T-helper 9 cell (primary cell): ENCODE measurements at places on chromosomes 7 and 10.

- DNase-seq, result no peak
These were observed 279.9 kb upstream of the NEBL start for GRCh38 chr10:21176934-21177480.

DNA sequence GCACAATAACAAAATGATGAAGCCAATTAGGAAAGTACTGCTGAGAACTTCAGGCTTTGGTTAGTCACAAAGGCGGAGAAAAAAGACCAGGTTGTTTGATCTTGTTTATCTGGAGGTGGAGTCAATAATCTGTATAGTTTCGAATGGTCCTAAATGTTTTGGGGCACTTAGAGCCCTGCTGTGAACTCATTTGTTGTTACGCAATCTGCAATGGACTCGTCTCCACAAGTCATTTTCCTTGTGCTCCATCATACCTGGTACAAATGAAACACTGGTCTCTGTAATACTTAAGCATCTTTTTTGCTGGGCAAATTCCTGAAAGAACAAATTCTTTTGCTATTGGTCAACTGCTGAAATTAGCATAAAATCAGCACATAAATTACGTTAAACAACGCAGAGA is 430.5 kb downstream of the GATA3 start:
- no peak for DNase-seq

- no peak for DNase-seq
These were observed 37.1 kb downstream of the SLC25A13 start for GRCh38 chr7:96284835-96285234.

GRCh38 chr10:127743205-127743604 is 6.2 kb downstream of the FOXI2 start:
- no peak for DNase-seq

DNA sequence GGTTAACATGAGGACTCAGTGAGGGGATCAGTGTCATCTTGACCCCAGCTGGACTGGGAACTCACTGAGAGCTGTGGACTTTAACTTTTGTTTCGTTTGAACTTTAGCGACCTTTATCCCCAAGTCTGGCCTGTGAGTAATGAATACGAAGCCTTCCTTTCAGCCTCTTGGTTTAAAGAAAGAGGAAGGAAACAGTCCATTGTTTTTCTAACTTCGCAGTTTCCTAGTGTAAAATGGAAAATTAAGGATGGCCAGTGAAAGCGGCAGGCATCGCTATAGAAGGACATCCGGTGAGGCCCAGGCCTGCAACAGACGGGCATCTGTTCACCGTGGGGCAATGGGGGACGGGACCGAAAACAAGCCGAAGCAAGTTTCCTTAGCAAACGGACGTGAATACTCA is 44.1 kb upstream of the ADO start:
- no peak for DNase-seq

DNA sequence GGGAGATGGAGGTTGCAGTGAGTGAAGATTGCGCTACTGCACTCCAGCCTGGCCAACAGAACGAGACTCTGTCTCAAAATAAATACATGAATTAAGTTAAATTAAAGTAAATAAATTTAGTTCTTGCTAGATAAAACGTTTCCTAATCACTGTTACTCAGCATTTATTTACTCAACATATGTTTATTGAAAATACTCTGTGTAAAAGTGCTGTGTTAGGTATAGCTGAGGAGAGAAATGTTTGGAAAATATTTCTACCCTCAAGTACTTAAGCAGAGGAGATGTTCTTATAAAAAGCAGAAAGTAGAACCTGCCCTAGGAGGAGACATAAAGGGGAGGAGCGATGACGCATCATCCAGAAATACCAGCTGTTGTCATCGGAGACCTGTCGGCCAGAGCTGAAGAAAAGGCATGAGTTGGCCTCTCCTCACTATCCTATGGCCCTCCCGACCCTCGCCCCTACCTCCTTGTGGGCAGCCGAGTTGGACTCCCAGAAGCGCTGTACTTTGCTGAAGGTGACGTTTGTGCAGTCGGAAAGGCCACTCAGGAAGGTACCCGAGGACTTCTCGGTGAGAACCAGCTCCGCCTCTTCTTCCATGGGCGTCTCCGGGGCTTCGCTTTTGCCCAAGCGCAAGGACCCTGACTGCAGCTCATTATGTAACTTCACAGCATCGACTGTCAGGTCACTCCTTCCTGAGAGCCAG is 1.1 kb downstream of the RRP12 start:
- DNase-seq, result no peak

DNA sequence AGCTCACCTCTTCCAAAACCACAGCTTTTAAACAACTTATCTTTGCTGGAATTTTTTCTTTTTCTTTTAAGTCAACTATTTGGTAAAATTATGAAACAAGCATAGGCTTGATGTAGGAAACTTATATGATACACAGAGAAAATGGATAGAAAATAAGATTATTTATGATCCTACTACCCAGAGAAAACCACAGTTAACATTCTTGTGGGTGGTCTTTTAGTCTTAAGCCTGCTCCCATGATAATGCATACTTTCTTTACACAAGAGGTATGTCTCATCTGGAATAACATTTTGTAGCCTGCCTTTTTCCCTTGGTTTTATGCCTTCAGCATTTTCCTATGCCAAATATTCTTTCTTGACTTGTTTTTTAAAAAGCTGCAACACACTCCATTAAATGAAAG is 21.4 kb downstream of the PLPP4 start:
- no peak for DNase-seq

DNA sequence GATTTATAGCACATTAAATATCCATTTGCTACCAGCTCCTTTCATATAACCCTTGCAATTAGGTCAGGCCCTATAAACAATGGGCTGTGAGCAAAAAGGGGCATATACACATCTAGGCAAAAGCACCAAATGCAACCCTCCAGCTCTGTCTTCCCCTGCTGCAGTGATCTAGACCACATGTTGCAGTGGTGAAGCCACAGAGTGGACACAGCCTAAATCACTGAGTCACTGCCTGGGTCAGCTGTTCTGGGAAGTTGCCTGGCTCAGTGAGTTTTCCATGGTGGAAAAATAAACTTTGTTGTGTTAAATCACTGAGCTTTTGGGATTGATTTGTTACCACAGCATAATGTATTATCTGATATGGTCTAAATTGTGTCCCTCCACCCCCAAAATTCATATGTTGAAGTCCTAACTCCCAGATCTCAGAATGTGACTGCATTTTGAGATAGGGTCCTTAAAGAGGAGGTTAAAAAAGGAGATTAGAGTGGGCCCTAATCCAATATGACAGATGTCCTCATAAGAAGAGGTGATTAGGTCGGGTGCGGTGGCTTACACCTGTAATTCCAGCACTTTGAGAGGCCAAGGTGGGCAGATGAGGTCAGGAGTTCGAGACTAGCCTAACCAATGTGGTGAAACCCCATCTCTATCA is 70.4 kb downstream of the ZFAND4 start:
- no peak for DNase-seq

- DNase-seq, result no peak
These were observed 243.6 kb downstream of the BICC1 start for GRCh38 chr10:58756130-58756719.

- DNase-seq, result peak; percentile 25
These were observed 112.5 kb downstream of the MAD1L1 start for GRCh38 chr7:2120251-2120660.

GRCh38 chr7:133290676-133291333 is 37.9 kb downstream of the EXOC4 start:
- DNase-seq, result no peak

- DNase-seq, result no peak
These were observed 71.4 kb upstream of the DYNC1I1 start for GRCh38 chr7:95700917-95701316.

GRCh38 chr7:84425702-84426259 is 231.2 kb upstream of the SEMA3A start:
- DNase-seq, result no peak

DNA sequence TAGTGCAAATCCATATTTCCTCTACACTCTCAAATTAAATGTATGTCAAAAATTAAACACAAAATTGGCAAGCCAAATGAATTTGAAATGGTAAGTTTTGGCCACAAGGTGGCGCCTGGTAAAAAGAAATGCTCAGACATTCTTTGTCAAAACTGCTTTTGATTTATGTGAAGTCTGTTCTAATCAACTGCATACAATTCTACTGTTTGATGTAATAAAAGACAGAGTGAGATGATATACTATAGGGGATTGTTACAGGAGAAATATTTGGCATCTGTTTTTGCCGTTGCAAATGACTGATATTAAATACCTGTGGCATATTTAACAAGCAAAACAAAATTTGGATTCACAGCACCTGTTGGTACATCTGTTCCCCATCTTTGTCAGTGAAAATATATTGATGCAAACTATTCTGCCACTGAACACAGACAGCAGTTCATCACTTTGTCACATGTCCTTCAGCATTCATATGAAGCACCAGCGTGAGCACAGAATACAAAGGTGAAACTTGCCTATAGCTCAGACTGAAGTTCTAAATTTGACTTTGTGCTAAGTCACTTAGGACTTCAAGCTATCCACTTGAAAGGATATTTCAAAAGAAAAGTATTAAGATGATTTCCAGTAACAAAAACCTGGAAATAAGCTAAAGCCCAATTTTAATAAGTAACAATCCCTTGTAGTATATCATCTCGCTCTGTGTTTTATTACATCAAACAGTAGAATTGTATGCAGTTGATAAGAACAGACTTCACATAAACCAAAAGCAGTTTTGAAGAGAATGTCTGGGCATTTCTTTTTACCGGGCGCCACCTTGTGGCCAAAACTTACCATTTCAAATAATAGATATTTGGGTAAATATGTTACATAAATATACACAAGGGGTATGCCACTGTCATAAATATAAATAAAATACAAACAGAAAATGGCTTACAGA is 10.2 kb upstream of the CH25H start:
- peak; percentile 58 for DNase-seq

DNA sequence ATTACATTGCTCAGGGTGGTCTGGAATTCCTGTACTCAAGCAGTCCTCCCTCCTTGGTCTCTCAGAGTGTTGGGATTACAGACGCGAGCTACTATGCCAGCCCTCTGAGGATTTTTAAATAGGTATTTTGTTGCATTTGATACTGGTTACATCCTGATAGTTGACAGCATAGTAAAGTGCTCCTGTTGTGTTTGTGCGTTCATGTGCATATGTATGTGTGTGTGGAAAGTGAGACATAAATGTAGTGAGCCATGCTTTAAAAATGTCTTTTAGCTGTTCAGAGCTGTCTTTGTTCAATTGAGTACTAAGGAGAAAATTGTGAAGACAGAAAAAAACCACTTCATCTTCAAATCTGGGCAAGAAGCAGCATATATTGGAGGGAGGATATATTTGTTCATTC is 27.8 kb downstream of the ZNRF2 start:
- DNase-seq, result no peak

GRCh38 chr10:24969841-24970281 is 17.5 kb upstream of the PRTFDC1 start:
- DNase-seq, result no peak

DNA sequence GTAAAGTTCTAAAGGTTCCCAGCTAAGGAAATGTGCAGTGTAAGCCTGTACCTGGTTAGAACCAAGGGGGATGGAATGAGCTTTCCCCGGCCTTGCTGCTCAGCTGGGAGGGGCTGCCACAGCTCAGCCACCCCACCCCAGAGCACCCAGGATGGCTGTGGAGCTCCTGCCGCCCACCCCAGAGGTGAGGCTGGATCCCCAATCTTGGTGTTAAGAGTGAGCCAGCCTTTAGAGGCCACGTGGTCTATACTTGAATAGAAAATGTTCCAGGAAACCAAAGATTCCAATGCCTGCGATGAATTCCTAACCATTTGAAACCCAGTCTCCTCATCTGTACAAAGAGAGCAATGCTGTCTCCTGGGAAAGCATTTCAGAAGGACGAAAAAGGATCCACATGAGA is 16.5 kb downstream of the DIP2C start:
- DNase-seq, result no peak

- no peak for DNase-seq
These were observed 120.6 kb downstream of the PRPF18 start for GRCh38 chr10:13707156-13707881.

DNA sequence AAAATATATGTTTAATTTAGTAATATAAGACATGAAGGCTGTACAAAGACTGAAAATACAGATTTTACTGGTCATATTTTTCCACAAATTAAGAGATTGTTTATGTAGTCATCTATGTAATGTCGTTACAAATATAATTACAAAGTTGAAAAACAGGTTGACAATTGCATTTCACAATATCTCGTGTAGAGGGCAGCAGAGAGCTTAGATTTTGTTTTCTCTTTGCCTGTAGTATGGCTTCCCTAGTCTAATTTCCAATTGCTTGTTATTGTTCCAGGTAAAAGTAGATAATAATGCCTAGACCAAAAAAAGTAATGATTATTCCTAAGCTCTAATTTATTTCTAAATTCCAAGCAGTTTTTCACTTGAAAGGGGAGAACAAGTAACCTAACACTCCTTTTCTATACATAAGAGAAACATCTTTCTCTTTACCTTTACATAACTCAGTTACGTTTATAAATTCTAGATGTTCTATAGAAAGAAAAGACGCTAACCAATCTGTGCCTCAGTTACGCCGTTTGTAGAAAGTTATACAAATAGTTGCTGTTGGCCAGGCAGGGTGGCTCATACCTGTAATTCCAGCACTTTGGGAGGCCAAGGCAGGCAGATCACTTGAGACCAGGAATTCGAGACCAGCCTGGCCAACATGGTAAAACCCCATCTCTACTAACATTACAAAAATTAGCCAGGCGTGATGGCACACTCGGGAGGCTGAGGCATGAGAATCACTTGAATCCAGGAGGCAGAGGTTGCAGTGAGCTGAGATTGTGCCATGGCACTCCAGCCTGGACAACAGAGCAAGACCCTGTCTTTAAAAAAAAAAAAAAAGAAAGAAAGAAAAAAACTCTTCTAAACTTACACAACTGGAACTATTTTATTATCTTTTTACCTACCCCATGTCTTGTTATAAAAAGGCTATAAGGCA is 30.0 kb downstream of the NET1 start:
- no peak for DNase-seq

- DNase-seq, result no peak
These were observed 105.0 kb upstream of the AGR3 start for GRCh38 chr7:16986755-16987154.

DNA sequence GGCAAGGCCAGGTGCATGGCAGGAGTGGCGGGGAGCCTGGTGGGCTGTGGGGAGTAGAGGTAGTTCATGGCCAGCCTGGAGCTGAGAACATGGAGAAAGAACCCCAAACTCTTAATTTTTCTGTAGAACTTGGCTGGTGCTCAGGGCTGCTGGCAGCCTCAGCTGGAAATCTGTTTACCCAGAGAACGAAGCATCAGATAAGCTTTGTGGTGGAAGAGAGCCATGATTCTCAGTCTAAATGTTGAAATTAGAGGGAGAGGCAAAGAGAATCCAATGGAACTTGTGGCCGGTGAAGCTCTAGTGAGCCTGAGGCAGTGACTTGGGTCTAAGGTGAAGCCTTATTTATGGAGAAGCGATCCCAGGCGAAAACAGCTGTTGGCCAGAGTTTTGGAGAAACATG is 126.4 kb downstream of the CCDC3 start:
- DNase-seq, result no peak

DNA sequence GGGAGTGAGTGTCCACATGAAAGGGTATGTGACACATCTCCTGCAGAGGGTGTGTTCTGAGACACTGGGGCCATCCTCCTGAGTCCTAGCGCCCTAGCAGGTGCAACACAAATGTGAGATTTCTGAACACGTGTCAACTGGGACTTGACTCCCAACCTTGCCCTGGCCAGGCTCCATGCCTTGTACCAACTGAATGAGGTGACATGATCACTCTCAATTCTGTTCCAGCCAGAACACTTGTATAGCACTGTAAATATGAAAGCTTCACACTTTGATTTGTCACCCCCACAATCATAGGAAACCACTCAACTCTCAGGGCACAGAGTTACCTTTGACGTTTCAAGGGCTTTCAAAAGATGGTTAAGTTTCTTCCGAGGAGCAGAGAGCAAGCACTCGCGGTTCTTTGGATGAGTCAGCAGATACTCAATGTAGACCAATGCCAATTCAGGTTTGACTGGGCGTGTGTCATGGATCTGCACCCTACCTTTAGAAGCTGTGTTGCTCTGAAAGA is 48.6 kb downstream of the NCAPG2 start:
- DNase-seq, result no peak
